Nephron progenitor cell (in vitro differentiated cells): ENCODE measurements at places on chromosomes 12 and 14.

GRCh38 chr14:31410048-31410650 lies 10.2 kb downstream of the HEATR5A start:
- DNase-seq: no peak

DNA sequence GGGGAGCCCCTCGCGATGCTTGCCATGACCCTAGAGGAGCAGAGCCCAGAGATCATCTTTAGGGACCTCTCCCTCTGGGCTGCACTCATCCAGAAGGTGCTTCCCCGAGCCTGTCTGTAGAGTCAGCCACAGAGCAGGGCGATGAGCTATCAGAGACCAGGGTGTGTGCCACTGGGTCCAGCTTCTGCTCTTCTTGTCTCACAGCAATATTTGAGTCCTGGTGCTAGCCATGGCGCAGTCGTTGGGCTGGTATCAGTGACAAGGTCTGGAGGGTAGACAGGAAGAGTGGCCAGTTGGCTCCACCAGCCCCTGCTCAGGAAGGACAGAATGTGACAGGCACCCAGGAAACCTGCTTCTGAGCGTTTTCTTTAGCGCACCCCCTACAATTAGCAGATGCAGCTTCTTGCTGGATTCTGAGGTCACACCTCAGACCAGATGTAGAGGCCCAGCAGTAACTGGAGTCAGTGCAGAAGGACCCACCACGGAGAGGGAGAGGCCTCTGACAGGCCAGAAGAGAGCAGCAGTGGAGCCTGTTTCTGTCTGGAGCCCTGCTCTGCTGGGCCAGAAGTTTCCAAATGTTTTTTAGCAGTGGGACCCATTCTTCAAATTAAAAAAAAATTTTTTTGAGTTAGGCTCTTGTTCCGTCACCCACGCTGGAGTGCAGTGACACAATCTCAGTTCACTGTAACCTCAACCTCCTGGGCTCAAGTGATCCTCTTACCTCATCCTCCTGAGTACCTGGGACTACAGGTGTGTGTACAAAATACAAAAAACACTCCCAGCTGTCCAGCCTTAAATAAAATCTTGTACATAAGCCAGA lies 23.7 kb downstream of the ANKRD9 start:
- DNase-seq: no peak

DNA sequence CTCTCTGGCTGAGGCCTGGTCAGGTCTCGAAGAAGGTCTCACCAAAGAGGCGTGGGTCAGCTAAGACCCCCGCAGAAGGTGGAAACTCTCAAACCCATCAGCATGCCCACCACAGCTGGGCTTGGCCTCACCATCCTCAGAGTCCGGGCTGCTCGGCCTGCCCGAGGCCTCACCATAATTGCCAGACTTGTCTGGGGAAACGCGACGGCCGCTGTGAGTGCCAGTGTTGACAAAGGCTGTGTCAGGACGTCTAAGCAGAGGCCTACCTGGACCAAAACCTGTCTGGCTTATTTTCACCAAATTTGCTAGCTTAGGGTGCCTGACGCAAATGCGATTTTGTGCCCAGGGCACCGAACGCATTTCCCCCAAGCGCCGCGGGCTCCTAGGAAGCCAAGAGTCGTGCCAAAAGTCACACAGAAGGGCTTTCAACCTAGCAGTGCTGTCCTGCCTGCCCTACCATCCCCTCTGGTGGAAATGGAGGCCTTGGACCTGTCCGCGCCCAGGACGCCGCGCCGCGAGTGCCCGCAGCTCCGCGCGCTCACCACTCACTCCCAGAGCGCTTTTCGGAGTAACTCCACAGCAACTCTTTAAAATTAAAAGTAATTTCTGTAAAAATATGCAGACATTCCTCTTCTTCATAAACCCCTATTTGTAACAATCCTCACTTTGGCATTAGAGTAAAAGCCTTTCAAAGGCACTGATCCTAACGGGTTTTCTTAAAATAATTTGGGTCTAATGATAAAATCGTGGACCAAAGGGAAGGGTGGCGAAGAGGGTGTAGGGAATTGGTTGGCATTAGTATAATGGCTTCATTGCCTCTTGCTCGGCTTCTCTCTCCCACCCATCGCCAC lies 1.2 kb upstream of the ALX1 start:
- DNase-seq: peak; percentile 13

DNA sequence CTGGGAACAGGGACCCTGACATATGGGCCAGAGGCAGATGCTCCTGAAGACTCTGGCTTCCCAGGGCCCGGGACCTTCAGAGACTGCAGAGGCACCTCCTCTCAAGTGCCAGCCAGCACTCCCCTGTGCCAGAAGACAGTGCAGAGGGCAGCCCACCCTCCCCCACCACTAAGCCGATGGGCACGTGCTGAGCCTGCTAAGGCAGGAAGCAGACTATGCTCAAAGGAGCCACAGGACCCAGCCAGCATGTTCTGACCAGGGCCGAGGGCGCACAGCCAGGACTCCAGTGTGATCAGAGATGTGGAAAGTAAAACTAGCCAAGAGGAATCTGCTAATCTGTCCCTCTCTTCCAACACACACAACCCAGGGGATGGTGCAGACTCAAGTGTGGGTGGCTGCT lies 29.8 kb downstream of the DIO3 start:
- no peak for DNase-seq

- no peak for DNase-seq
Observed at GRCh38 chr12:85996280-85996679, 122.2 kb downstream of the NTS start.

DNA sequence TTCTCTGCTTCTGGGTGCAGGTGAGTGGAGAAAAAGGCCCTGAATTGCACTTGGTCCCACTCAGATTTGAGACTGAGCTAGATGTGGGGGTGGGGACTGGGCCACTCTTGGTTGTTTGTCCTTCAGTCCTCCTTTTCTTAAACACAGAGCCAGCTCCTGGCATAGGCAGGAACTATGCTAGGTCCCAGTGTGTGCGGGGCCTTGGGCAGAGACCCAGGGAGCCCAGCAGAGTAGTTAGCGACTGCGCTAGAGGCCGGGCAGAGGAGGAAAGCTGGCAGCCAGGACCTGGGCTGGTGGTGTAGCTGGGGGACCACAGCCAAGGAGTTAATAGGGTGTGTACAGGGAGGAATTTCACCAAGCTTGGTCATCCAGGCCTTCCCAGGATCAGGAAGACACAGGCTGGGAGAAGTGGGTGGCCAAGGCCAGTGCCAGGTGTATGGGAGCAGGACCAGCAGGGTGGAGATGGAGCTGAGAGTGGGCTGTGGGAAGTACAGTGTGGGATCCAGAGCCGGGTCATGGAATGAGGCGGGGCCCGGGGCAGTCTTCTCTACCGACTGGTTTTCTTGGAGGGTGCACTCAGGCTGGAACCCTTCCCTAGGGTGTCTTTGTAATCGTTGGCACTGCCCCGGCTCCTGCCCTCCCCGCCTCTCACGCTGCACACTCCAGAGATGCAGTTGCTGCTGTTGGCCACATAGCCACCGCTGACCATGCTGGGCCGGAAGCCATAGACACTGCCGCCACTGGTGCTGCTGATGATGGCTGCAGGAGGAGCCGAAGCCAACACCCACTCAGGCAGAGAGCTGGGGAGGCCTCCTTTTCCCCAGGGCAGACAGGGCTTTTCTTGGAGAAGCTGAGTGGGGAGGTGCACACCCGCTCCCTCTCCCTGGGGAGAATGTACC lies 8.7 kb downstream of the KRT71 start:
- DNase-seq: no peak
